ENCODE measurements at places on chromosomes 13 and 19.
A peak's percentile ranks its signal among the peaks of the same experiment; 100 is the strongest.

- peak; percentile 77 for DNase-seq
Measured at GRCh38 chr13:112885782-112886268, 83.2 kb upstream of the MCF2L start.

- DNase-seq = no peak
Measured at GRCh38 chr13:92164822-92165221, 766.4 kb downstream of the GPC5 start.

DNA sequence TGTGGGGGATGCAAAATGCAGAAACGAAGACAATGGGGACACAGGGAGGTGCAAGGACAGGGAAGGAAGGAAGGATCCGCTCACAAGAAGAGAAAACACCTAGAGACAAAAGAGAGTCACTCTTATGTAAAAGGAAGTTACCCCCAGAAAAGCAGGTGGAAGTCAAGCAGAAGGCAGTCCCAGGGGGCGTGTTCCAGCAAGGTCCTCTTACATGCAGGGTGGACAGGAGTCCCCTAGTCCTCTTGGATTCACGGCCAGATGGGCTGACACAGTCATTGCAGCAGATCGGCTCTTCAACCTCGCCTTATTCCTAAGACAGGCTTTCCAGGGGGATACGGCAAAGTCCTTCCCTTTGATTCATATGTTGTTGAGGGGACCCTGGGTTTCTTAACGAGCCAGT, 83.9 kb upstream of the SPATA13 start:
- DNase-seq = no peak

DNA sequence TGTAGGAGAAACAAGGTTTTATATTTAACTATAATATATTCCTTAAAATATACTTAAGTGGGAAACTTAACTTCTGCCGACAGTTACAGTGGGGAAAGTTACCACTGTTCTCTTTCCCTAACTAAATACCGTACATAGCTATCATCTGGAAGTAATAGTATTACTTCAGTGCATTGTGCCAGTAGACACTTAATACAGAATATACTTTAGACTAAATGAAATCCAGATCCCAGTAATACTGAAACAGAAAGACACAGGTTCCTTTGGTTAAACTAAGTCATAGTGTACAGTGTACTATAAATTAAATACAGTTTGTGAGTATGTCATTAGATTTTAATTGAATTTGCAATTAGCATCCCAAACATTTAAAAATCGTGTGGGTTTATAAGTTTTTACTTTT, 107.5 kb downstream of the PCCA start:
- no peak for DNase-seq

GRCh38 chr13:112692104-112692503, 2.3 kb downstream of the ATP11A start:
- no peak for DNase-seq

GRCh38 chr19:2221918-2222317, 14.2 kb downstream of the PLEKHJ1 start:
- no peak for DNase-seq

GRCh38 chr19:4389064-4389375, 11.3 kb downstream of the SH3GL1 start:
- DNase-seq = no peak

GRCh38 chr19:33301900-33302174, 497 bp downstream of the CEBPA start:
- DNase-seq = no peak

- DNase-seq = no peak
Measured at GRCh38 chr19:47430041-47430802, 10.9 kb upstream of the MEIS3 start.

GRCh38 chr19:12720851-12721655, 2.7 kb downstream of the TNPO2 start:
- peak; percentile 46 for DNase-seq

DNA sequence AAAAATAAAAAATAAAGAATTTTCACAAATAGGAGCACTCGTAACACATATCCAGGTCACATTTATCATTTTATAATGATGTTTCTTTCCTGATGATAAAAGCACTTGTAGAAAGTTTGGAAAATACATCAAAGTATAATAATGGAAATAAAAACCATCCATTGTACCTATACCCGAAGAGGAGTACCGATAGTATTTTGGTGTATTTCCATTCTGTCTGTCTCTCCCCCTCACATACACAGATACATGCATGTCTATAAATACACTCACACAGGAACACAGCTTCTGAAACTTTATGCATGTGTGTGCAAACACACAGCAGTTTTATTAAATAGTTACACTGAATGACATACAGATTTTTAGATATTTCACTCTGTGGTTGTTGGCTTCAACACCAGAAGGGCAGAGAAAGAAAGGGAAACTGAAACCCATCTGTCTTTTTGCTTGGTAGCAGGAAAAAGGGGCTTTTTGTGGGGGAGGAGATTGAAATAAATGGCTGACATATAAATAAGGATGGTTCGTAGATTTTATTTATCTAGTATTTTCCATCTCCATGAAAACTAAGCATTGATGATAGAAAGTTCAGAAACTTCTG, 114.8 kb downstream of the LRCH1 start:
- DNase-seq = peak; percentile 12

GRCh38 chr19:18299654-18300053, 18.2 kb upstream of the JUND start:
- no peak for DNase-seq

DNA sequence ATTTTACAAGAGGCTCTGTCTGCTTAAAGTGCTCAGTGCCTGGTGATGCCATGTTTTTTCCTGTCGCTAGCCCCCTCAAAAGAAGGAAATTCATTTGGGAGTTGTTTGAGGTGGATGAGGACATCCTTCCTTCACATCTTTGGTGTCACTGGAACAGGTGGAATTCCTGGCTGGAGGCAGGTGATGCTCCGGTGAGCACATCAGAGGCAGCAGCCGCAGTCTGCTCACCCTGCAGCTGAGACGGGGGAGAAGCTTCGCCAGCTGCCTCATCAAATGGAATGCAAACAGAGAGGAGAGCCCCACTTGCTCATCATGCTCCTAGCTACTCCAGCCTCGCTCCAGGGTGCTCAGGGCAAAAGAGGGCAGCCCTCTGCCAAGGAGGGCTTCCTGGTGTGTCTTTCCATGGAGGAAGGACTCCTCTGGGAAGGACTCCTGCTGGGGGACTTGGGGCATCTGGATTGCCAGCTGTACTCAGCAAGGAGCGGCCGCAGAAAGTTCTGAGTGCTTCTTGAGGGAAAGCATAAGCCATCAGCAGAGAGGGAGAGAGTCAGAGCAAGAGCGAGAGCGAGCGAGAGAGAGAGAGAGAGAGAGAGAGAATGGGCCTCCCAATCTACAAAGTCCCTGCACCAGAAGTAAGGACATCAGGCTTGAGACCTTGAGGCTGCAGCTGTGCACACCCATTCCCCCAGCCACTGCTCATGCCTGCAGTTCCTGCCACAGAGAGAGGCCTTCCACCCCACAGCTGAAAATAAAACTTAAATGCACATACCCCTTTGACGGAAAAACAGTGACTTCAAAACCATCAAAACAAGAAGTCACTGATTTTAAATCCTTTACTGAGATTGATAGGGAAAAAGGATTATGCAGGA, 74.3 kb upstream of the UBL3 start:
- DNase-seq = peak; percentile 59

DNA sequence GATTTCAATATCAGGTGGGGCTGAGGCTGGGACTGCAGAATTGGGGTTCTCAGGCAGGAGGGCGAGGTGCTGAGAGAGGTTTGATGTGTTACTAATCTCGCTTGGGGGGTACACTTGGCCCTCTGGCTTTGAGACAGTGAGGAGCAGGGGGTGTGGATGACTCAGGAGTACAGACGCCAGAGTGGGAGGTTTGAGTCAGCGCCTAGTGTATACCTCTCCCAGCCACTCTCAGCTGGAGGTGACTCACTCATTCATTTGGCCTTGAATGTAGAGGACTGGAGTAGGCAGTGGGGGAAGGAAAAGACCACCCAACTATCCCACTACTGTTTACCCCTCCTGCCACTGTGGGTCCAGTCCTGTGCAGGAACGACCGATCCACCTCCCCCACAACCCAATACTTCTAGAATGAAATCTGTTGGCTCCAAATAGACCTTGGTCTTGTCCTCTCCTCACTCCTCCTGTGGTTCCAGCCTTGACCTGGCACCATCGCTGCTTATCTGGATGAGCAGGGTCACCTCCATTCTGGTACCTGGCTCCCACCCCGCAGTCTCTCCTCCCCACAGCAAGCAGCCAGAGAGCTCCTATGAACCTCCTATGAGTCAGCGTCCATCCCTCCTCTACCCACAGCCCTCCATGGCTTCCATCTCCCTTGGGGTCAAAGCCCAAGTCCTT, 20.1 kb upstream of the ZNRF4 start:
- peak; percentile 42 for DNase-seq

DNA sequence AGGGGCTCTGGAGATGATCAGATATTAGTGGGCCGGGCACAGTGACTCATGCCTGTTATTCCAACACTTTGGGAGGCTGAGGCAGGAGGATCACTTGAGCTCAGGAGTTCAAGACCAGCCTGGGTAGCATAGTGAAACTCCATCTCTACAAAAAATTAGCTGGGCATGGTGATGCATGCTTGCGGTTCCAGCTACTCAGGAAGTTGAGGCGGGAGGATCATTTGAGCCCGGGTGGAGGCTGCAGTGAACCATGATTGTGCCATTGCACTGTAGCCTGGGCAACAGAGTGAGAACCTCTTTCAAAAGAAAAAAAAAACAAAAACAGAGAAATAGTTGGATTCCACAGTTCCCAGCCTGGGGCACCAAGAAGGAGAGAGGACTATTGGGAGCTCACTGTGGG, 17.9 kb upstream of the SHFL start:
- no peak for DNase-seq

DNA sequence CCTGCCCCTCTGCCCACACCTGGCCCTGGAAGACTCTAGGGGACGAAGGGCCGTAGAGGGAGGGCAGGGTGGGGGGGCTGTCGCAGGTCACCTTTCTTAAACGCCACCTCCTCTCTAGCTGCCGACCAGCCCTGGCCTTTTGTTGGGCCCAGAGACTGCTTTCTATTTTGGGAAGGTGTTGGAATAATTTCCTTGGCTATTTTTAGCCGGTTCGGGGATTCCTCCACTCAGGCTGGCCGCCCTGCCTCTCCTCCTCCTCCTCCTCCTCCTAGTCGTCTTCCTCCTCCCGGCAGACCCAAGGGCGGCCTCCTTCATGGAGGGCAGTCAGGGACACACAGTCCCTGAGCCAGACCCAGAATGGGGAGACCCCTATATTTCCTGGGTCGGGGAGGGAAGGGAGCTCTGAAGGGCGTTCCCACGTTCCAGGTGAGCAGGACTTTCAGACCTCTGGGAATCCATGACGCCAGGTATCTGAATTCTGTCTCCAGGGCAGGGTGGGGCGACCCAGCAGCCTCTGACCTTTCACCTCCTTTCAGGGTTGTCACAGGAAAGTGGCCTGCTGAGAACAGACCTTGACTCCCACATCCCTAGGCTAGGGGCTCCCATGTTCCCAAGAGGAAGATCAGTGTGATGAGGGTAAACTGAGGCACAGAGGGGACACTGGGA, 19.9 kb downstream of the GADD45B start:
- DNase-seq = peak; percentile 21

DNA sequence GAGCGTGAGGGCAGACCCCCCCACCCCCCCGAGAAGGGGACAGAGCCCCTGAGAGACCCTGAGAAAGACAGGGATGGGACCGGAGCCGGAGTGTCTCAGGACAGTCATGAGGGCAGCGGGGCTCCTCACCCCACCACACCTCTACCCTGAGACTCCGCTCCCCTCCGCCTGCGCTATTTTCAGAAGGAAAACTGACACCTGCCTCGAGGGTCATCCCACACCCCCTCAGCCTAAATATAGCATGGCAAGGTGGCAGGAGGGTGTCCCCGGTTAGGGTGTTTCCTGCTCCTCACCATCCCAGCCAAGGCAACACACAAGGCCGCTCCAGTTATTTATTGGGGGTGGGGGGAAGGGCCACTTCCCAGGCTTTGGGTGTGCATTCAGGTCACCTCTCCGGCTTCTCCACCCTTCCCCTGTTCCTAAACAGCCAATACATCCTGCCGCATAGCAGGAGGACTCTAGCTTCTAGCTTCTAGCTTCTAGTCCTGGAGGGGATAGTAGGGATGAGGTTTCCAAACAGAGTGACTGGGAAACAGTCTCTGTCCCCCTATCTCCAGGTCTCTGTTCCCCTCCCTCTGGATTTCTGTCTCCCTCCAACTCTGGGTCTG, 1.4 kb upstream of the NTF4 start:
- no peak for DNase-seq

DNA sequence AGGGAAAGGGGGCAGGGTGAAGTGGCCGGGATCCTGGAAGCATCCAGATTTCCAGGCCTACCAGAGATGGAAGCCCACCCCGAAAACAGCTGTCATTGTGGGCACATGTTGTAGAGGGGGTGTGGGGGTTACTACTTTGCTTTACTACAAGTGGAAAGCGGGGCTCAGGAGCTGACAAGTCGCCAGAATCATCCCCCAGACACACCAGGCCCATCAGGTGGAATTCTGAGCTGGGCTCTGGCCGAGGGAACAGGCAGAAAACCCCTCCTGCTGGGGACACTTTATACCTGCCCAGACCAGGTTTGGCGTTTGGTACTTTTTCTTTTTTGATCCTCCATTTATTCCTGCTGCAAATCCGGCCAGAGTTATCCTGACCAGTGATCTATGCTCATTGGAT, 3.8 kb downstream of the CDX2 start:
- DNase-seq = no peak

DNA sequence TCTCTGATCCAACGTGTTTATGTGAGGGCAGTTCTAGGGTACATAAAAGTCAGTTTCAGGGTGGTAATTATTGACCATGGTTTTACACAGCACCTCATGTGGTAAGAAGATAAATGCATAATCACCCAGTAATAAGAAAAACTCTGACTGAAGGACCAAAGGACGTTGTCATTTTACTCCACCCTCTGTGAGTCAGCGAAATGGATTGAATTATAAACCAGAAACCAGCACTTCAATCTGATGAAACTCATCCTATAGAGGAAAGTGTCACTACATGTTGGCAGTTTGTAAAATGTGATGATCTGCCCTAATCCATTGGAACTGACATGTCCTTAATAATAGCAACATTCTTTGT, 406.8 kb downstream of the KLF5 start:
- DNase-seq = peak; percentile 54

- peak; percentile 59 for DNase-seq
Measured at GRCh38 chr13:36919833-36920615, at the start of gene SMAD9. TSS of gene SMAD9 (minus strand) at chr13:36920238. CDS start at chr13:36879689, 40,549 bp downstream.

- DNase-seq = no peak
Measured at GRCh38 chr13:32086791-32087441, 55.3 kb downstream of the FRY start.

DNA sequence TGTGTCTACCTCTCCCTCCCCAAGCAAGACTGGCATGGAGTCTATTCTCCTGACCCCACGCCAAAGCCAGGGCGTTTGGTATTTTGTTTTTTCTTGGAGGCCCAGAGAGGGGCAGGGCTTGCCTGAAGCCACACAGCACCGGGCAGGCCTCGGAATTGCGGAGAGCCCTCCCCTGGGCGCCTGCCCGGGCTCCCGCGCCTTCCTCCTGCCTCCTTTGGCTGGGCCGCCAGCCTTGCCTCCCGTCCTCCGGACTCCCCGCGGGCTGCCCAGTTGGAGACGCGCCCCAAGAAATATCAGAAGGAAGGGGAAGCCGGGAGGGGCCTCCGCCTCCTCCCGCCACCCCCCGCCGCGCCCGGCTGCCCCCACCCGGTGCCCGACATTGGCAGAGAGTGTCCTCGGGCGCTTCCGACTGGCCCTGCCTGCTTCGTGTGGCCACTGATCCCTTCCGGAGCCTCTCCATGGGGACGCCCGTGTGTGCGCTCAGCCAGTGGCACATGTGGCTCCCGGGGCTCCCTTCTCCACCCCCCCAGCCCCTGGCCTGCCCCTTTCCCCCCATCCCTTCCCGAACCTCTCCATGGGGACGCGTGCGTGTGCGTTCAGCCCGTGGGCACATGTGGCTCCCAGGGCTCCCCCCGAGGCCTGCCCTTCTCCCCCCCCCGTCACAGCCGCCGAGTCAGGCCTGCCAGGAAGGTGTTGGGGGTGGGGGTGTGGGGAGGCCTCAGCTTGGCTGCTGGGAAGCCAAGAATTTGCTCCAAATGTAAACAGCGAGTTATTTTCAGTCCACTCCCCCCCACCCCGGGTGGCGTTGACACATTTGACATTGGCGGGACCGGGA, 37.3 kb downstream of the NFIC start:
- DNase-seq = peak; percentile 69

Measured in LHCN-M2 (cell line).